ENCODE measurements at places on chromosomes 16 and 17.

DNA sequence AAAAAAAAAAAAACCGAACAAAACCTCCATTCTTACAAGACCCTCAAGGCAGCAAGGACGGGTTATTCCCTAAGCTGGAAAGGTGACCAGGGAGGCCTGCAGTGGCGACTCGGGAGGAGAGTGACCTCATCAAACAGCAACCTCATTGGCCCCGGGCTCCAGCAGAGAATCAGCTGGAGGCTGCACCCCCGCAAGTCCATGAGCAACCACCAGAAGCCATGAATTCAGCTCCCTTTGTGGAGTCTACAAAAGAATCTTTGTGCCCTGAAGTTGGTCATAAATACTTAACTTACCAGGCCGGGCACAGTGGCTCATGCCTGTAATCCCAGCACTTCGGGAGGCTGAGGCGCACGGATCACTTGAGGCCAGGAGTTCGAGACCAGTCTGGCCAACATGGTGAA, 80.9 kb upstream of the CREBBP start:
- DNase-seq: no peak

- DNase-seq: no peak
Measured at GRCh38 chr17:43334738-43335402, 63.9 kb upstream of the ARL4D start.

DNA sequence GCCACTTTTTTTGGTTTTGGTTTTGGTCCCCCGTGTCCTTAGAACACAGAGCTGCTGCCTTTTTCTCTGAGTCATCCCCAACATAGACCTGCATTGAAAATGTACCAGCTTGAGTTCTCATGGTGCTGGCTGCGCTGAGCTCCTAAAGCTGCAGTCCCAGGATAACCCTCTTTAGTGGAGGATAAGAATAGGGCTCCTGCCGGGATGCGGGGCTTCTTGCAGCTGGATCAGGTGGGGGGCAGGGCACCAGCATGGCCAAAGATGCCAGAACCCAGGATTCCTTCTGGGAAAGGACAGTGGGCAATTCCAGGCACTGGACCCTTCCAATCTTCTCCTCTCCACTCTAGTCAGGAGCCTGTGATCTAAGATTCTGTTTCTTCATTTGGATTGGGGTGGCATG, 8.3 kb upstream of the CLUH start:
- no peak for DNase-seq

DNA sequence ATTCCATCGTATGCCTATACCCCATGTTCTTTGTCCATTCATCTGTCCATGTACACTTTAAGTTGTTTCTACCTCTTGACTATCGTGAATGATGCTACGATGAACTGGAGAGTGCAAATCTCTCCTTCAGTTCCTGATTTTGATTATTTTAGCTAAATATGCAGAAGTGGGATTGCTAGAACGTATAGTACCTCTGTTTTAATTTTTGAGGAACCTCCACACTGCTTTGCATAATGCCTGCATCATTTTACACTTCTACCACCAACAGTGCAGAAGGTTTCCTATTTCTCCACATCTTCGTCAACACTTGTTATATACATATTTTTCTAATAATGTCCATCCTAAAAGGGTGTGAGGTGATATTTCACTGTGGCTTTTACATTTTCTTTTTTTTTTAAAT, 43.9 kb downstream of the SDR42E1 start:
- no peak for DNase-seq

GRCh38 chr17:33199571-33200510, 93.3 kb downstream of the ASIC2 start:
- DNase-seq: no peak

DNA sequence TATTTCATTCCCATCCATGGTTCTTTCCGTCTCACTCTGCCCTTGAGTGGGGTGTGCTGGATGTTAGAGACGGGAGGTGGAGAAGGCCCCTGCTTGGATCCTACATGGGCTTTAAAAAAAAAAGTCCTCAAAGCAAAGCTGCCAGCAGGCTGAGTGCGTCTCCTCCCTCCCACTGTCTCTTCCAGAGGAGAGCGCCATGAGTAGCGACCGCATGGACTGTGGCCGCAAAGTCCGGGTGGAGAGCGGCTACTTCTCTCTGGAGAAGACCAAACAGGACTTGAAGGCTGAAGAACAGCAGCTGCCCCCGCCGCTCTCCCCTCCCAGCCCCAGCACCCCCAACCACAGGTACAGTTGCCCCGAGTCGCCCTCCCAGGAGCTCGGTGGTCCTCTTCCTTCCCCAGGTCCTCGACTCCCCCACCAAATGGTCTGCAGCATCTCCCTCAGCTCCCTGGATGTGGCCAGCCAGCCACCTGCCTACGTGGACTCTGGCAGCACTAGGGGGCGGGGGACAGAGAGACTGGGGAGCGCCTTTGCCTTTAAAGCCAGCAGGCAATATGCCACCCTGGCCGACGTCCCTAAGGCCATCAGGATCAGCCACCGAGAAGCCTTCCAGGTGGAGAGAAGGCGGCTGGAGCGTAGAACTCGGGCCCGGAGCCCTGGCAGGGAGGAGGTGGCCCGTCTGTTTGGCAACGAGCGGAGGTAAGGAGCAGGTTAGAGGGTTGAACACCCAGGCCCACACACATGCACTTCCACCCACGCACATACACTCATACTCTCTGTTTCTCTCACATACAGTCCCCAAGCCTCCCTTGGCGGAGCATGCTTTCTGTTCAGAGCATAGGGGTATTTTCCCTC, 68.2 kb downstream of the PLD6 start:
- DNase-seq: no peak

DNA sequence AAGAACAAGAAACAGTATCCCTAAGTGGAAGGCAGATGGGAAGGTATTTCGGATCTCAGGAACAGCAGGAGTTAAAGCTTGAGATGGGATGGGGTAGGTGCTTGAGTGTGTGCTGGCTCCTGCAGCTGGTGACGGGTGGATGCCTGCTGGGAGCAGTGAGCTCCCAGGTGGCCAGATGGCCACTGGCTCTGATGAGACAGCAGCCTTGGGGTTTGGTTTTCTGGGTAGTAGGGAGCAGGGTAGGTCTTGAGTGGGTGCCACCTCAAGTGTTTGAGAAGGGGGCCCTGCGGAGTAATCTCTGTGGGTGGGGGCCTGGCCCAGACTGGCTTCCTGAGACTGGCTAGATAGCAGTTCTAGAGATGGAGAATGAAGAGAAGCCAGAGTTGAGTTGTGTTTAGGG, 10.3 kb downstream of the EPN2 start:
- DNase-seq: no peak

- DNase-seq: no peak
Measured at GRCh38 chr17:68927516-68927915, 27.7 kb downstream of the ABCA8 start.

GRCh38 chr16:10594312-10594950, 14.0 kb upstream of the EMP2 start:
- peak; percentile 97 for DNase-seq

DNA sequence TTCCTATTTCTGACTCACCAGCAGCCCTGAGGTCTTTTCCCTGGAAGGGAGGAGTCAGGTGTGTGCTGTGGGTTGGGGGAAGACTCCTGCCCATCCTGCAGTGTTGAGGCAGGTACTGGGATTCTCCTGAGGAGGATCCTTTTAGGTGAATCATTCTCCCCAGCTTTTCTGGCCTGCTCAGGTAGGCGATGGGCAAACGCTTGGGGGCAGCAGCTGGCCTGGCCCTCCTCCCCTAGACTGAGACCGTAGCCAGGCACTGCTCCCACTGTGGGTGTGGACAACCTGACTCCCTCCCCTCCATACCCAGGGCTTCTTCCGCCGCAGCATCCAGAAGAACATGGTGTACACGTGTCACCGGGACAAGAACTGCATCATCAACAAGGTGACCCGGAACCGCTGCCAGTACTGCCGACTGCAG, 15.1 kb downstream of the GJD3 start:
- no peak for DNase-seq

GRCh38 chr16:48246066-48246465, 1.3 kb downstream of the ABCC11 start:
- no peak for DNase-seq

- no peak for DNase-seq
Measured at GRCh38 chr17:80890196-80890920, 101.3 kb upstream of the CHMP6 start.

GRCh38 chr16:58038219-58038641, 12.7 kb downstream of the MMP15 start:
- no peak for DNase-seq

DNA sequence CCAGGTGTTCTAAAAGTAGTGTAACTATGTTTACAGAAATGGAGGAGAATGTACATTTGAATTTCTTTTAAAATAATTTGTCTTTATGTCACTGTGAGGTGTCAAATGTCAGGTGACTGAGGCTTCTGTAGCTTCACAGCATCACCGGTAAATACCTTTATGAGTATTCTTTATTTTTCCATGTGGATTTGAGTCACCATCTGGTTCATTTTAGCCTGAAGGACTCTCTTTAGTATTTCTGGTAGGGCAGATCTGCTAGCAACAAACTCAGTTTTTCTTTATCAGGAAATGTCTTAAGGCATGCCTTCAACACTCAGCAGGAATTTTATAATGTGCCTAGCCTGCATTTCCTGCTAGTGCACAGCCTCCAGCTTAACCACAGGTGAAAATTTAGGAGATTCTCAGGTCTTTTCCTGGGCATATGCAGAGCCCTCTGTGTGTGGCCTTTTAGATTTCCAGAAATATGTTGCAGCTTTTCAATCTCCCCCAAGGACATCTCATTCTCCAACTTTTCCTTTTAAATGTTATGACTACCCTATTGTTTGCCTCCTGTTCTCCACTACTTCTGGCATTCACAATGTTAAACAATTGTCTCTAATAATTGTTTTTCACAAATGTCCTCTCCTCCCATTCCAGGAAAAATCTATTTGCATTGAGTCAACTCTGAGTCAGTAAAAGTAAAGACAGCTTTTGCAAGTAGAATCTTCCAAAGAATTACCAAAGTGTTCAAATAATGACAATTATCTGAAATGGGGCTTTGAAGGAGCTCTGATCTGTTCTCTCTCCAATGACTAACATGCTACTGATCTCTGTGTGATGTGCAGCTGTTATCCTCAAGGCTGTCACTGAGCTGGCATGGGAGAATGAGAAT, 239.4 kb upstream of the CPHXL start:
- DNase-seq: no peak

DNA sequence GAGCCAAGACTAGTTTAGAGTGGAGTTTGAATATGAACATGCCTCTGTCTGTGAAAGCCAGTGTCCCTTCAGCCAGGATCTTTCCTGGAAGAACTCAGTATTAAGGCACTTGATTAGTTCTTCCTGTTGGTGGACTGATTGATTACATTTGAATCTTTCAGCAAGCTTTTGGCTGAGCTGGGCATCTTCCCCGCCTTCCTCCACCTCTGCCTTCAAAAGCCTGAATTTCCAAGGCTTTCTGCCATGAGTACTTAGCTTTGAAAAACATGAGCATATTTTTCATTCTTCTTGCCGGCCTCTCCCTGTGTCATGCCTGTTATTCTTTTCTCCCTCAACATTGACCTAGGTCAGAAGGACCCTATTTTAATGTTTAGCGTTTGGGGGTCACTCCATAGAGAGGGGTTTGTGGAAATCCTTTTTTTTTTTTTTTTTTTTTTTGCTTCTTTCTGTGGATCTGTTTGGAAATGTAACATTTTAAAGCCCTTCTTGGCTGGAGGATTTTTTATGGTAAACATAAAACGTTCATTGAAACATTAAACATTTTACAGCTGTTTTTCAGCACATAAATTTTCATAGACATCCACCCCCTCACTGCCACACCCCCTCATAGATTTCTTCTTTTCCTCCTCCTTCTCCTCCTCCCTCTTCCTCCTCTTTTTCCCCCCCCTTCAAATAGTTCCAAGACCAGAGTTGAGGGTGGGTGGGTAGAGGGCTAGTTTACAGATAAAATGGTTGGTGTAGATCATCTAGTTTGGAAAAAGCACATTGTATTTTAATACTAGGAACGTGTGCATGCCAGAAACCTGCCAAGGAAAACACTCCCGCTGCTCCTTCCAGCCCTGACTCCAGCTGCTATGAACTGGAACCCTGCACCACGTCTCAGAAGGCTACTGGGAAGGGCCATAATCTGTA, 645.9 kb downstream of the WWOX start:
- no peak for DNase-seq

DNA sequence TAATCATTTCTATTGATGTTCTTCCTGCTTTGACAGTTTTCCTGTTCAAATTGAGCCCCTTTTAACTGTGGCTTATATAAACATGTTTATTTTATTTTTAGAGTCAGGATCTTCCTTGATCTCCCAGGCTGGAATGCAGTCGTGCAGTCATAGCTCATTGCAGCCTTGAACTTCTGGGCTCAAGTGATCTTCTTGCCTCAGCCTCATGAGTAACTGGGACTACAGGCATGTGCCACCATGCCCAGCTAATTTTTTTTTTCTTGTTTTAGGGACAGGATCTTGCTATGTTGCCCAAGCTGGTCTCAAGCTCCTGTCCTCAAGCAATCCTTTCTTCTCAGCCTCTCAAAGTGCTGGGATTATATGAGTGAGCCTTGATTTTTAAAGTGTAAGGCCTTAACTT, 14.7 kb downstream of the PHKB start:
- DNase-seq: no peak

- DNase-seq: no peak
Measured at GRCh38 chr16:23999663-24000062, 163.9 kb downstream of the PRKCB start.

Measured in DMS153 (cell line).